Activated T-cell treated with anti-CD3 and anti-CD28 coated beads, Interleukin-2, amount 50 U/mL, for 72 hours (primary cell): ENCODE measurements at places on chromosomes 6 and 20.

- DNase-seq, result peak; percentile 44
Observed at GRCh38 chr20:51494241-51495110, 48.0 kb downstream of the NFATC2 start.

GRCh38 chr20:23289249-23289648, 61.3 kb upstream of the NXT1 start:
- no peak for DNase-seq

GRCh38 chr6:157496534-157497095, 115.6 kb downstream of the ZDHHC14 start:
- DNase-seq, result no peak

DNA sequence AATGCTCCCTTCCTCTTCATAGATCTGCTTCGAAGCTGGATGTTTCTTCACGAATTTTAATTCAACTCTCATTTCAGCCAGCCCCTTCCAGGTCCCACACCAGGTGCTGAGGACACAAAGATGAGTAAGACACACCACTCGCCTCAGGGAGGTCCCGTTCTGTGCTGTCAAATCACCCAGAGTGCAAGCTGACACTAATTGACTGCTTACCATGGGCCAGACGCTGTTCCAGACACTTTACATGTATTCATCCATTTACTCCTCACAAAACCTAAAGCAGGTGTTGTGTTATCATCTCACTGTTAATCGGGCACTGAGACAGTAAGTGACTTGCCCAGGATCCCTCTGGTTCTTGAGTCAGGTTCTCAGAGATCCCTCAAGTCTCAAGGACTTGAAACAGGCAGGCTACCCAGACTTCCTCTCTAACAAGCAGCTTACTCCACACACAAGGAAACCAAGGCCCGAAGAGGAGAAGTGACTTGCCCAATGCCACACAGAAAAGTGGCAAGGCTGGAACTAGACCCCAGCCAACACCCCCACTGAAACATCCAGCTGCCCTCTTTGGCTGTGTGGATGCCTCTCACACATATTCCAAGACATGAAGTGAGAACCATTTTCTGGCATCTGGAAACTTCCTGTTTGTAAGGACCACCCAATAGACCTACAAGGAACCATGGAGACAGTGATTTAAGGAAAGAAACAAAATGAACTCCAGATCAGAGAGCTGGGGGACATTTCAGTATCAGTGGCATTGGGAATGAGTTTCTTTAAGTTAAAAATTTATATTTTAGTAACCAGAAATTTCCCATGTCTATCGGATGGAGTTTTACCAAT, 174.5 kb downstream of the CDC5L start:
- no peak for DNase-seq

GRCh38 chr20:46840054-46840729, 54.5 kb upstream of the EYA2 start:
- no peak for DNase-seq

DNA sequence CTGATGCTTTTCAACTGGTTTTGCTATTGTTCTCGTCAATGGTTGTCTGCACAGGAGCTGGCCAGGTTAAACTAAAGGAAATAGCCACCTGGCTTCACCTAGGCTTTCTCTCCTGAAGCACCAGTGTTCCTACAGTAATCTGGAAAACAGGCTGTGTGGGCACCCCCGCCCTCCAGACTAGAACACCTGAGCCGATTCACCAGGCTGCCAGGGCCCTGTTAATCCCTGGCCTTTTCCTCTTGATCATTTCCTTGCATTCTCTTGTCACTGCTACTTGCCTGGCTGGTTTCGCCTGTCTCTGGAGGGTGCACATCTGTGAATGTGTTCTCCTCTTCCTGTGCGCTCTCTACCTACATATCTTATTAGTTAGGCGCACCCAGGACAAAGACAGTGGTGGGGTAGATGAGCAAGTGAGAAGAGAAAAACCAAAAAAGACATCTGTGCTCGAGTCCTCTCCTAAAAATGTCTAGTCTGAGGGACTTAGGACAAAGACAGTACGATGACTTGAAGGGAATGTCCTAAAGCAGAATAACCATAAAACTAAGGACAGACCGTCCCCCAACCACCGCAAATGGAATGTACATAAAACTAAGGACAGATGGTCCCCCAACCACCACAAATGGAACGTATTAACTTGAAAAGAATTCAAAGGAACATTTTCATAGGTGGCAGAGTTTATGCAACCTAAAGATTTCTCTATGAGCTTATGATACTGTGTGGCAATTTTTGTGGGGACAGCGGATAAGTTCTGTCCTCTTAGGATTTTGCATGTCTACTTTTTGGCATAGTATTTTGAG, 45.9 kb upstream of the EMILIN3 start:
- no peak for DNase-seq

DNA sequence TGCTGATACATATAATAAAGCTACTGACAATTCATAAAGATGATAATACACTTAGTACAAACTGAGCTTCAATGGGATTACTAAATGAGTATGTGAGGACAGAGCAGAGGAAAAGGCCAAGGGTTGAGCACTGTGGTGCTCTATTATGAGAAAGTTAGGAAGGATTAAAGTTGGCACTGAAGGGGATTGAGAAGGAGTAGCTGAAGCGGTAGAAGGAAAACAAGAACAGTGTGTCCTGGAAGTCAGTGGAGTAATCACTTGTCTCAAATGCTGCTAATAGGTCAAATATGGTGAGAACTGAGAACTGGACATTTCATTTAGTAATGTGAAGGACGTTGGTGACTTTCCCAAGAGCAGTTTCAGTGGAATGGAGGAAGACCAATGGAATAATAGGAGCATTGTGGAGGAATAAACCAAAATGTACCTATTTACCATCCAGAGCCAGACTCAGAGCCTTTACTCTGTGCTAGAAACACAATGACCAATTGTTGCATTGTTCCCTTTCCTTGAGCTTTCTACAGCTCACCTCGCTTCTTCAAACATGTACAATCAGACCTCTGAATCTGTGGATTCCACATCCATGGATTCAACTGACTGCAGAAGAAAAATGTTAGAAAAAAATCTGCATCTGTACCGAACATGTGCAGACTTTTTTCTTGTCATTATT, 255.9 kb downstream of the LAMA2 start:
- DNase-seq, result no peak

DNA sequence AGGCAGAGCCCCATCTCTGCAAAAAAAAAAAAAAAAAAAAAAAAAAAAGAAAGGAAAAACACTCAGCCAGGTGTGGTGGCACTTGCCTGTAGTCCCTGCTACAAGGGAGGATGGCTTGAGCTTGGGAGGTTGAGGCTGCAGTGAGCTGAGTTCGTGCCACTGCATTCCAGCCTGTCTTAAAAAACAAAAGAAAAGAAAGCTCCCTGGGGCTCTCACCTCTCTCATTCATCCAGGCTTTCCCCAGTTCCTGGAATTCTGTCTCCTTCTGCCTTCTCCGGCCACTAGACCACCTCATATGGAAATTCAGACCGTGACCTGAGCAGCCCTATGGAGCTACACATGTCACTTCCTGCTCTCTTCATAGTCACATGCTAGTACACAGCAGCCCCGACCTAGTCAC, 101.1 kb upstream of the TAB2 start:
- no peak for DNase-seq

DNA sequence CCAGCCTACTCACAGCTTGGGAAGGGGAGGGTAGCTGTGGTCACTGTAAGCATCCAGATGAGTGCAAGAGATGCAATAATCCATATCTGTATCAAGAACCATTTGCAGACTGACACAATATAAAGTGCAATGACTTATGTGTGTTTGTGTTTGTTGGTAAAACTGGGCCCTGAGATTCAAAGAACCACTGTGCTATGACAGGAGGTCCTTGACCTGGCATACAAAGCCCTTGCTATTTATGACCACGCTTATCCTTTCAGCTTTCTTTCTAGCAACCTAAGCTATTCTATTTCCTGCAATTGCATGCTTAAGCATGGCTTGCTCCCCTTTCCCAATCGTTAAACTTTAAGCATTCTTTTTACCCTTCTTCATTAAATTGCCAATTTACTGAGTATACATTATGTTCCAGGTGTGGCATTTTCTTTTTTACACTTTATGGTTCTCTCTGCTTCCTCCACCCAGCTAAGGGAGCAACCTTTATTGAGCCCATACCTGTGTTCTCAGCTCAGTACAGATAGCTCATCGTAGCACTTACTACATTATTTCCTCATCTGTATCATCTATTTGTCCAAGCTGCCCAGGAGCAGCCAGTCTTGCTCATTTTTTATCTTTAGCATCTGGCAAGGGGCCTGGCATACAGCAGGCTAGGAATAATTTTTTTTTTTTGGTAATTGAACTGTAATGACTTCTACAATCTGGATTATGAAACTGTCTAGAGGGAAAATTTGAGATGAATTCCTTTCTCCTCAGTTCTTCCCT, 3.5 kb downstream of the MCUR1 start:
- DNase-seq, result no peak

GRCh38 chr20:31824554-31825313, 5.6 kb downstream of the MYLK2 start:
- no peak for DNase-seq

GRCh38 chr6:155245193-155245592, 18.6 kb upstream of the CLDN20 start:
- DNase-seq, result no peak

DNA sequence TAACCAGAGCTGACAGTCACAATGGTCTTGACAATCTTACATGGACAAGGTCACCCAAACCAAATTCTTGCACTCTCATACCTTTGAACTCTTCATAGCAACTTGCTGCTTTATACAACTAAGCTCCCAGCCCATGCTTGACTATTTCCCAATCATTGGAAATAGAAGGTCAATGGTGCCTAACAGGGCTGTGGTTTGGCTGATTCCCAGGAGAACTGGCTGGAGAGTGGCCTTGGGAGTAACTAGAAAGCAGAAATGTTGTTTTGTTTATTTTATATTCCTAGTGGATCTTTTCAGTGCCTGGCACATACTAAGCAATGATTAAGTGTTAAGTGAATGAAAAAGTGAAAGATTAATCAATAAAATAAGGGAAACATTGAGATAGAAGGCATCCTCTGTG, 3.0 kb downstream of the SPINT4 start:
- DNase-seq, result no peak

GRCh38 chr6:129730477-129731165, 20.6 kb upstream of the ARHGAP18 start:
- peak; percentile 35 for DNase-seq

DNA sequence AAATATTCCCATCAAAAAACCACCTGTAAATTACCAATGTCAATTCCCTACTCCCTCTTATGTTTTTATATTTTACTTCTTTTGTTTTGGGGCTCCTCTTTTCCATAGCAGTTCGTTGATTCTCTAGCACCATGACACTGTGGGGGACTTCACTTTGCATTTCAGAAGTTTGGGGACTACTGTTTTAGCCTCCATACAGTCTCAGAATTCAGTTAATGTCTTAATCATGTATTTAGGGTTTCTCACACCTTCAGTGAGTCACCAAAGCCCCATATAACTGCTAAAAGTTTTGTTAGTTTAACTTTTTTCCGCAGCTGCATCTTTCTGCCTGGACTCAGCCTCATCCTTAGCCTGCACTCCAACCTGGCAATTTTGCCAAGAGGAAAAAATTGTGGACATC, 20.7 kb upstream of the AIG1 start:
- DNase-seq, result no peak

- DNase-seq, result no peak
Observed at GRCh38 chr6:43990627-43991619, 136.3 kb downstream of the MRPL14 start.

DNA sequence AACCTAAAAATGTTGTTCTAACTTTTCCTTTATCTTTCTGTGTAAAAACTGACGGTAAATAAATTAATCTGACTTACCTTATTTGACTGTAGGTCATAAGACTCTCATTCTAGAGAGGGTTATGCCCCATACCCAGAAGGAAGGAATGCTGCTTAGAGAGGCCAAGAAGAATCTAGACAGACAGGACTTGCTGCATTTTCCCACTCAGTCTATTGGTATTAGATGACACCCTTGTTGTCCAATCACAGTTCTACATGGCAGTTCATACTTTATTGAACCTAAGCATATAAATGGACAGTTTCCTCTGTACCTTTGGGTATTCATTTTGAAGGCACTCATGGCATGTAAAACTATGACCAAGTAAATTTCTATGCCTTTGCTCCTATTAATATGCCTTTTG, 359.6 kb upstream of the ID4 start:
- DNase-seq, result no peak

DNA sequence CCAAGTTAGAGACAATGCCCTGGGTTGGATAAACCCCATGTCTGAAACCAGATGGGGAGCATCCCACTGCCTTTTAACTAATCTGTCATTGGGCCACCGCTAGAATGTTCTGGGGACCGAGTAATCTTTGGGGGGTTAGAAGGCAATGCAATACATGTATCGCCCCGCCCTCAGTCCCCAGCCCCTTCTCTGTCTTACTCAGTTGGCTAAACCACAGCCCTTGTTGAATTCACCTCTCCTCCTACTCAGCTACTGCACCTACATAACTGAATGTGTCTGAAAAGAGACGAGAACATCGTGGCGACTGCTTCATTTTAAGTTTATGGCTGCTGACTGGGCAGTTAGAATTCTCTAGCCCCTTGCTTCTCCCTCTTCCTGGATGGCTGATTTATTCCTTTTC, 15.1 kb upstream of the CCR6 start:
- DNase-seq, result no peak

GRCh38 chr20:14865169-14865568, 527.8 kb upstream of the FLRT3 start:
- no peak for DNase-seq

- no peak for DNase-seq
Observed at GRCh38 chr20:18052856-18053255, 4.9 kb downstream of the OVOL2 start.

DNA sequence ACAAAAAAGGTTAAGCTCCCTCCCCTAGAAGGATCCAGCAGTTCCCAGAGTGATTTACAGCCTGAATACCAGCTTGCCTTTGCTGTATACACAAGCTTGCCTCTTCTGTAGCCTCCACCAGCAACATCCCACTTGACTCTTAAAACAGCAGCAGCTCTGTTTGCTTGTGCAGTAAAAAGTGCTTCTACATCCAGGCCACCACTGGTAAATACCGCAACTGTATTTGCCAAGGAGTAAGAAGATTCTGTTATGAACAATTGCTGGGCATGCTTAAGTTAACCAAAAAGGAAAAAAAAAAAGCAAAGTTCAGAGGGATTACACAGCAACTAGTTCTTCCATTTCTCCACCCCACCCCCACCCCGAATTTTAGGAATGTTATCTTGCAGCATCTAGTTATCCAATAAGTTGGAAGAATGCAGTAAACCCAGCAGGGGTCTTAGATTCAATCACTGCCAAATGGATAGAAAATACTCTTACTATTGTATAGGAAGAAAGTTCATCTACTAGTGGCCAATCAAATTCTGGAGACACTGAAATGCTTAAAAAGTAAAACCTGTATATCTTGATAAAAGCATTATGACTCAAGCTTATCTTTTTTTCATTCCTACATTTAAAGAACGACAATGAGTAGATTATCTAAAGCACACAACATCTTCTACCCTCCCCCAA, 4.8 kb downstream of the SALL4 start:
- no peak for DNase-seq

GRCh38 chr6:113755449-113756289, 101.5 kb upstream of the MARCKS start:
- no peak for DNase-seq

DNA sequence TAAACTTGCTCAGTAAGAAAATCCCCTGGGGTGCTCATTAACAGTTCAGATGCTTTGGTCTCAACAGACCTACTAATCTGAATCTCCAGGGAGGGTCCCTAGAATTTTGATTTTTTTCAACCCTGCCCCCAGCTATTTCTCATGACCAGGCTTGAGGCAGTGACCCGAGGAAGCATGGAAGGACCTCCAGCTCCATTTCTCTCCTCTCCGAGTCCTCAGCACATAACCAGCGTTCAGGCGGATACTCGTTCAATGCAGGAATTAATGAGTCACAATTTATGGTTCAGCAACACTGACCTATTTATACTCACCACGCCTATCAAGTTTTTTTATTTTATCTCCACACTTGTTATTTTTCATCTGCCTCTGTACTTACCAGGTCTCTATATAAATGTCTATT, 369.2 kb upstream of the CDH4 start:
- no peak for DNase-seq
